ENCODE measurements at places on chromosomes 7 and 10. TPM values are rescaled to one million over a fixed set of nuclear protein-coding genes. Genes with fewer than 3 reads are reported as not detected.

CRHR2 gene
- polyA plus RNA-seq, result 0.49 TPM

PLOD3 gene
- 73.5 TPM for polyA plus RNA-seq

FKBP9 gene
- 36.1 TPM for polyA plus RNA-seq

PTPRN2 gene
- polyA plus RNA-seq, result 130 TPM

GHRHR gene
- 1.6 TPM for polyA plus RNA-seq

TMEM225B gene
- polyA plus RNA-seq, result 2.7 TPM

PIK3CG gene
- 0.29 TPM for polyA plus RNA-seq

RBP4 gene
- polyA plus RNA-seq, result 22.2 TPM

PNLIPRP3 gene
- not detected for polyA plus RNA-seq

DPYSL4 gene
- 116 TPM for polyA plus RNA-seq

TFEC gene
- not detected for polyA plus RNA-seq

GSTO2 gene
- polyA plus RNA-seq, result 23.9 TPM

PRSS37 gene
- not detected for polyA plus RNA-seq

LRRC17 gene
- polyA plus RNA-seq, result 0.95 TPM

NPC1L1 gene
- polyA plus RNA-seq, result not detected

CFAP46 gene
- polyA plus RNA-seq, result 1.3 TPM

NEBL gene
- polyA plus RNA-seq, result 78.1 TPM

NAMPT gene
- 24.2 TPM for polyA plus RNA-seq

AUTS2 gene
- polyA plus RNA-seq, result 59.9 TPM

ZNF425 gene
- 2.9 TPM for polyA plus RNA-seq

TDRD1 gene
- not detected for polyA plus RNA-seq

C10orf143 gene
- 5.4 TPM for polyA plus RNA-seq

FFAR4 gene
- 0.78 TPM for polyA plus RNA-seq

PODXL gene
- polyA plus RNA-seq, result 39.8 TPM

FGL2 gene
- polyA plus RNA-seq, result 0.85 TPM

PDE6C gene
- polyA plus RNA-seq, result not detected

SLC39A12 gene
- polyA plus RNA-seq, result 12.8 TPM

SCART1 gene
- not detected for polyA plus RNA-seq

CFAP70 gene
- polyA plus RNA-seq, result 1.4 TPM

INPP5A gene
- polyA plus RNA-seq, result 17.6 TPM

AQP1 gene
- 144 TPM for polyA plus RNA-seq

TPK1 gene
- polyA plus RNA-seq, result 0.70 TPM

CPEB3 gene
- polyA plus RNA-seq, result 3.9 TPM

ZNF722 gene
- not detected for polyA plus RNA-seq

ZNF239 gene
- 3.4 TPM for polyA plus RNA-seq

SLC16A12 gene
- polyA plus RNA-seq, result 0.37 TPM

MMD2 gene
- 6.3 TPM for polyA plus RNA-seq

TMEM176A gene
- polyA plus RNA-seq, result 19.5 TPM

PRPS1L1 gene
- polyA plus RNA-seq, result not detected

HPSE2 gene
- polyA plus RNA-seq, result 4.5 TPM

POLR2J3 gene
- 75.8 TPM for polyA plus RNA-seq

PTN gene
- 169 TPM for polyA plus RNA-seq

CHN2 gene
- 26.5 TPM for polyA plus RNA-seq

ZNF117 gene
- 1.1 TPM for polyA plus RNA-seq

TEX47 gene
- not detected for polyA plus RNA-seq

ZSCAN21 gene
- polyA plus RNA-seq, result 11.7 TPM

GRM8 gene
- 11.8 TPM for polyA plus RNA-seq

ZNF775 gene
- 23.0 TPM for polyA plus RNA-seq

STAG3 gene
- 8.9 TPM for polyA plus RNA-seq

C7orf33 gene
- polyA plus RNA-seq, result not detected

SNX10 gene
- 15.5 TPM for polyA plus RNA-seq

PLEKHA1 gene
- 12.7 TPM for polyA plus RNA-seq

ATOH7 gene
- polyA plus RNA-seq, result 1.4 TPM

INHBA gene
- polyA plus RNA-seq, result 0.17 TPM

OR2A25 gene
- polyA plus RNA-seq, result not detected
